ENCODE measurements at places on chromosomes 16 and 17.

DNA sequence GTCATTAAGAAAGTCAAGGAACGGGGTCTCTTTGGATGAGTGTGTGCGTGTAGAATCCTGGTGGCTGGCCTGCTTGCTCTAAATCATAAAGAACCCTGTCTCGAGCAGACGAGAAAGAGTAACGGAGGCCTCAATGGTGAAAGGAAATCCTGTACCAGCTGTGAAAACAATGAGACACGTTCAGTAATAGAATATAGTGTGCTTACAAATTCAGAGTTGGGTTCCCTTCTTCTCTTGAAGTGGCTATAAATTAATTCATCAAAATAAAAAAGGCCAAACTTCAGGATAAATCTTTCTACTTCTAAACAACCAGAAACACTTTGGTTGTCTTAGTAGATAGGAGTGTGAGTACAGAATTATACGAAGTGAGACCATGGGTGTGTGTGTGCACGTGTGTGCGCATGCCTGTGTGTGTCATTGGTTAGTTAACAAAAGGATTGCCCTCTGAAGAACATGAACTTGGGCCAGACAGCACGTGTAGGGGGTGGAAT lies 48.5 kb downstream of the WWOX start:
- DNase-seq = no peak

DNA sequence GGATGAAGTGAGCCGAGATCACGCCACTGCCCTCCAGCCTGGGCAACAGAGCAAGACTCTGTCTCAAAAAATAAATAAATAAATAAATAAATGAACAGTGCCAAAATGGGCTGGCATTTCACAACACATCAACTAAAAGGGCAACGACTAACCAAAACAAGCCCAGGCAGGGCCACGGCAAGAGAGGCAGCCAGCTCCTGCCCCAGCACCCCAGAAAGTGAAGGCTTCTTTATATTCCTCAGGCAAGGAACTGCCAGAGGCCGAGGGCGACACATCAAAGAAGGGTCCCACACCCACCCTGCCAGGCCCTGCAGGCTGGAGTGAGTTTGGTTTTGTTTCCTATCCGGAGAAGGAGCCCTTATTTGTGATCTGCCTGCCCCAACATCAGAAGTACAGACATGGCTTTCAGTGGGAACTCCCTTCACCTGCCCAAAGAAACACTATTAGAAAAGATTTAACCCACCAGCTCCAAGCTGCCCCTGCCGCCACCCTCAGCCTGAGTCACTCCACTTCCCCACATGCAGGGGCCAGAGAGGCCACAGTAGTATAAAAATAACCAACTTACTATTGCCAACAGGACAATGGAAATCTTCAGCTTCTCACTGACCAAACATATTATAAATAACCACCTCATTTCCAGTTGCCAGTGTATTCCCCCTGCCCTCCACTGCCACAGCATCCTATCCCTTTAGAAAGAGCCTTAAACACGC lies 8.0 kb downstream of the FBXO31 start:
- no peak for DNase-seq

DNA sequence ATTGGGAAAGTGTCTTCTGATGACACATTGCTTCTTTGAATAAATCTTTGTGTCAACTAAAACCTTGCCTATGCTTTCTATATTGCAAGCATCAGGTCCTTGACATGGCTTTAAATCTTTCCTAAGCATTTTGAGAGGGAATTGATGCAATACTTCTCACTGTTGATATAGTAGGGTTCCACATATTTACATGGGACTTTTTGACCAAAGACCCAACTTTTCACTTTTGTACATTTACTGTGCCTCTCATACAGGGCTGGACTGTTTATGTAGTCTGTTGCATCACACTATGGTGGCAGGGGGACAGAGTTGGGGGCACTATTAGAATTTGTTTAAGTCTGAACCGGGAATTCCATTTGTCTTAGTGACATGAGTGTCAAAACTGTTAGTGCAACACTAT lies 308.5 kb upstream of the TBX2 start:
- no peak for DNase-seq

DNA sequence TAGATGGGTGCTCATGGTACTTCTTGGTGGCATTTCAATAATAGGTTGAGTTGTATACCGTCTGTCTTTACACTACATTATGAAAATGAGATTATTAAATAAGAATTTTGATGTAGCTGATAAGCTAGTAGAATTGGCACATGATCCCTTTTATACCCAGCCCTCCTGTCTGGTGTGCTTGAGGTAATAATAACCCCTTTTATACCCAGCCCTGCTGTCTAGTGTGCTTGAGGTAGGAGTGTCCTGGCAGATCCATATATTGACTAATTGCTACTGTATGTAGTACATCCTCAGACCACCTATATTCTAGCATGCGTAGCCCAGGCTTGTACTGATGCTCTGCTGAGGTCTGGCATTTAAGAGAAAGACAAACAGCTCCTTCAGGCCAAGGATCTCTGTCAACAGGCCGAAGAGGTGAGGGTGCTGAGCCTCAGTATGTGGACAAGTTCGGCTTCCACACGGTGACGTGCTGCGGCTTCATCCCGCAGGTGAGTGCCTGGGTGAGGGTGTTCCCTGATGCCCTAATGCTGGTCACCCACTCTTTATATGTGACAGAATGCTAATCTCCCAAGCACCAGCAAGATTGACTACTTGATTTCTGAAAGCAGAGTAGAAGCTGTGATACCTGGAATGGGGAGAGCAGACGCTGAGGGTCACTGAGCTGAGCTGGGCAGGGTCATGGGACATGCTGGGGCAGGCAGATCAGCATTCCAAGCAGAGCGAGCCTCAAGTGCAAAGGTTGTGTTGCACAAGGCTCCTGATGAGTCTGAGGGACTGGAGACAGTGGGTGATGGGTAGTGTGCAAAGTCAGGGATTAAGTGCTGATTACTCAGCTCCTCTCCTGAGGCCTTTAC lies 5.7 kb downstream of the FN3K start:
- no peak for DNase-seq

DNA sequence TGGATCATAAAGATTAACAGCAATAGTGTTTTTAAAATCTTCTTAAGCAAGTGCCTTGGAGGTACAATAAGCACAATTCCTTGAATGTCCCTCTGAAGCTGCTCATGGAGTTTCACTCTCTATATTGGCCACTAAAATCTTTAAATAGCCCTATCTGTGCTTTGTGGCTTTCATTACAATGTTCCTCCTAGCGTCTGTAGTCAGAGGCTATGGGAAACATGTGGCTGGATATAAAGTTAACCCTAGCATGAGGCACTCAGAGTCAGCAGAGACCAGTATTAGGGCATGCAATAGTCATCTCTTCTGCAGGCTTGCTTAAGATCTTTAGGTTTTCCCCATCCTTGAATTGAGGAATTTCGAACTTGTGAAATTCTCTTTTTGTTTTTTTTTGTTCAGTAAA lies 668.2 kb downstream of the CDH11 start:
- no peak for DNase-seq

- DNase-seq = no peak
Measured at GRCh38 chr17:81328489-81328888, 33.4 kb upstream of the SLC38A10 start.

DNA sequence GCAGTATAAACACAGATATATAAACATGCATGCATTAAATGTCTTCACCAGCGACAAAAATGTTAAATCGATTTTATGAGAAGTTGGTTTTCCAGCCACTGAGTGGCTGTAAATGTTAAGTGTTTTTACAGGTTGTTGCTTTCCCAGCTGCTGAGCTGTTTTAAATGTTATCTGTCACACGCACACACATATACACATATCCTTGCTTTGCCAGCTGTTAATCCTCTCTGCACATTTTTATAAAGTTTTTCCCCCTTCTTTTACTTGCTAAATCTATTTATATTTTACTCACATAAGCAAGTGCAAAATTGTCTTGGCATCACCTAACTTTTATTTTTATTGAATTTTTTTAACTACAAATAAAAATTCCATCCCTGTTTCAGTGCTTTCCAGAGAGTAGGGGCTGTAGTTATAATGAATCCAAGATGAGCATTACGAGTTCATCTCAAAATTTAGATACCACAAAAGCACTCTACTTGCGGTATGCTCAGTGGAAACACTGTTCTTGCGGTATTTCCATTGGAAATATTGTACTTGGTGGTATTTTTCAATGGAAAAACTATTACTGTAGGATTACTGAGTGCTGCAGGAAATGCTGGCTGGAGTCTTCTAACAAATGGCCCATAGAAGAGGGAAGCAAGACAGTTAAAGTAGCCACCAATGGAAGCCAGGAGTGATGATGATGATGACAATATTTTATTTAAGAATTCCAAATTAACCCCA lies 124.9 kb upstream of the KCNJ16 start:
- DNase-seq = no peak

- no peak for DNase-seq
Measured at GRCh38 chr17:82438401-82439193, 12.0 kb downstream of the CYBC1 start.

DNA sequence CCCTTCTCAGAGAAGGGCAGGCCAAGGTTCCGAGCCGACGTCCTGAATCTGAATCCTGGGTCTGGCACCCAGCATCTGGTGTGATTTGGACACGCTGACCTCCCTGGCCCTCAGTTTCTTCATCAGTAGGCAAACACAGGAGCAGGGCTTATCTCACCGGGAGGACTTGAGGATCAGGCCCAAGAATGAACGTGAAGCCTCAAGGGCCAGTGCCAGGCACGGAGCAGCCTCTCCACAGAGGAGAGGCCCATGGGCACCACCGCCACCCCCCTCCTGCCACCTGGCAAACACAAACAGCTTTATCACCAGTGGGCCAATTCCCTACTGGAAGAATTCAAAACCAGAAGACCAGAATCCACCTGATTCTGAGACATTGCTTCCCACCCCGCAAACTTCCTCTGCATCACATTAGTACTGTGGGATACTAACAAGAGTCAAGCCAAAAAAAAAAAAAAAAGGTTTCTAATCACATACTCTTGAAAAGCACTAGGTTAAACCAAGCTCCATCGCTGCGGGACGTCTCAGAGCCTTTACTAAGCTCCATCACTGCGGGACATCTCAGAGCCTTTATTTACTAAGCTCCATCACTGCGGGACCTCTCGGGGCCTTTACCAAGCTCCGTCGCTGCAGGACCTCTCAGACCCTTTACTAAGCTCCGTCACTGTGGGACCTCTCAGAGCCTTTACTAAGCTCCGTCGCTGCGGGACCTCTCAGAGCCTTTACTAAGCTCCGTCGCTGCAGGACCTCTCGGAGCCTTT lies 68.0 kb upstream of the DOC2B start:
- DNase-seq = peak; percentile 33

GRCh38 chr16:24980077-24980793 lies 34.9 kb downstream of the ARHGAP17 start:
- no peak for DNase-seq

DNA sequence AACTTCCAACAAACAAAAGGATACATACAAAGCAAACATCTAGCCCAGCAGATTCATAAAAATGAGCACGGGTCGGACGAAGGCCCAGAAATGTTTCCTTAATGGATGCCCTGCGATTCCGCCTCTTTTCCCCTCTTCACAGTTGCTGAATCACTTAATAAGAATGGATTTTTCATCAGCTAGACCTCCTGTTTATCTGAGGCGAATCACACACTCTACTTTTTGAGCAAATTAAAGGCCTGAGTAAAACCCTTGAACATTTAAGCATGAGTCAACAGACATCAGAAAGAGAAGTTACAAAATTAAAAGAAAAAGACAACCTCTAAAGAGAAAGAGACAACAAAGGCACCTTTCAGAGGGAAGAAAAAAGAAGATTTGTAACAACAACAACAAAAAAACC lies 44.7 kb downstream of the HS3ST3A1 start:
- no peak for DNase-seq

All from sciatic nerve (tissue), 2 donors.